Naive thymus-derived CD4-positive, alpha-beta T cell (primary cell): ENCODE measurements at places on chromosomes 7 and 10. TPM values are rescaled to one million over a fixed set of nuclear protein-coding genes. Genes with fewer than 3 reads are reported as not detected.

TMEM270 gene
- not detected for total RNA-seq

DNA sequence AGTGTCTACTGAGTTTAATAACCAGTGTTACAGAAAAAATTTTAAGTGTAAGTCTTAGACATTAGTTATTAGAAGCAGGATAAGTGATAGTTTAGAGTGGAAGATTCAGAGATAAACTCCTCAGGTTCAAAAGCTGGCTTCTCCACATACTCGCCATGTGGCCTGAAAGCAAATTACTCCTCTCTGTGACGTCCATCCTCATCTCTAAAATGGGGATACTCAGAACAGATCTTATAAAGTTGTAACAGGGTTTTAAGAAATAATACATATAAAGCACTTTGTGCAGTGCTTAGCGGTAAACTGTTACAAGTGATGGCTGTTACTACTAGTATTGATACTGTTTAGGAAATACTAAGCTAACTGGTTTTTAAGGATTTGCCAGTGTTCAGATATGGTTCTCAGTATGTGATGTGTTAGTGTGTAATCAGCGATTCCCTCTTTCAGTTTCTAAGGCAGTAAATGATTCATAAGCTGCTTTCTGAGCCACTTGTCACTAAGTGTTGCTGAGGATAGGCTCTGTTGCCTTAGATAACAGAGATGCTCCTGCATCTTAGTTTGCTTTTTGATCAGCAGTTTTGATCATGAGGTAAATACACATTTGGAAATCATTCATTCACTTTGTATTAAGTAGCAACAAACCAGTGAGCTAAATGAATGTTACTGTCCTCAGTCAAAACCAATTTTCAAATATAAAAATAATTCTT, 58.7 kb downstream of the CYP51A1 start:
- H3K27me3 ChIP-seq: no peaks in the 10 kb centered on the region
- no peak overlapping the region for H3K4me3 ChIP-seq
- no peaks in the 10 kb centered on the region for H3K36me3 ChIP-seq
- H3K4me1 ChIP-seq: no peaks in the 10 kb centered on the region
- no peak overlapping the region for H3K27ac ChIP-seq
- no peak for DNase-seq

SLC26A5 gene
- total RNA-seq: not detected

KNDC1 gene
- total RNA-seq: 0.76 and 0.97 TPM in 2 replicates

DNA sequence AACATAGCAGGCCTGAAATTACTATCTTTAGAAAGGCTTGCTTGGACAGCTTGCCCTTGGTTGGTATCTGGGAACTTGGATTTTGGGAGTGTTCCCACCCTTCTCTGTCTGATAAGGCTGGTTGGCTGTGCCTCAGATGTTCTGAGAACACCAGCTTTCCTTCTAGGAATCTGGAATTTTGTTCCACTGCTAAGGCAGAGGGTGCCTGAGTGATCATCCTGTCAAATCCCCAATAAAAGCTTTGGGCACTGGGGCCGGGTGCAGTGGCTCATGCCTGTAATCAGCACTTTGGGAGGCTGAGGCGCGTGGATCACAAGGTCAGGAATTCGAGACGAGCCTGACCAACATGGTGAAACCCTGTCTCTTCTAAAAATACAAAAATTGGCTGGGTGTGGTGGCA, 5.0 kb downstream of the TRUB1 start:
- H3K27me3 ChIP-seq: no peaks in the 10 kb centered on the region
- peaks cover 23% of the 10 kb centered on the region for H3K4me1 ChIP-seq
- H3K36me3 ChIP-seq: peaks cover 3% of the 10 kb centered on the region
- no peak overlapping the region for H3K27ac ChIP-seq
- no peak overlapping the region for H3K4me3 ChIP-seq
